ENCODE measurements at places on chromosomes 1 and 21.
A peak's percentile ranks its signal among the peaks of the same experiment; 100 is the strongest.

- no peak for DNase-seq
These were observed 170.8 kb downstream of the GRIK3 start for GRCh38 chr1:36863500-36863899.

DNA sequence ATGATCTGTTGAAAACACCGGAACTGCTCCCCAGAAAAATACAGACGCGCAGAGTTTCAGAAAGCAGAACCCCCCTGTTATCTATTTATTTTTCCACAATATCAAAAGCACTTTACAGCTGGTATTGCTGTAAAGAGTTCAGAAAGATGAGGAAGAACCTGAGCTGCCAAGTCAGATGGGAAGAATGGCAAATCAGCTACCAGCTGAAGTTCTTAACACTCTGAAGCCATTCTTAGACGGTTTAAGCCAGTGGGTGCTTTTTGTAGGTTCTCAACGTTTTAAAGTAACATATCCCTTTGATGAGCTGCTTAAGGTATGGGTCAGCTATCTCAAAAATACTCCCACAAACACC lies 714 bp upstream of the AKIRIN1 start:
- no peak for DNase-seq

GRCh38 chr1:56655991-56656613 lies 11.0 kb downstream of the PRKAA2 start:
- no peak for DNase-seq

DNA sequence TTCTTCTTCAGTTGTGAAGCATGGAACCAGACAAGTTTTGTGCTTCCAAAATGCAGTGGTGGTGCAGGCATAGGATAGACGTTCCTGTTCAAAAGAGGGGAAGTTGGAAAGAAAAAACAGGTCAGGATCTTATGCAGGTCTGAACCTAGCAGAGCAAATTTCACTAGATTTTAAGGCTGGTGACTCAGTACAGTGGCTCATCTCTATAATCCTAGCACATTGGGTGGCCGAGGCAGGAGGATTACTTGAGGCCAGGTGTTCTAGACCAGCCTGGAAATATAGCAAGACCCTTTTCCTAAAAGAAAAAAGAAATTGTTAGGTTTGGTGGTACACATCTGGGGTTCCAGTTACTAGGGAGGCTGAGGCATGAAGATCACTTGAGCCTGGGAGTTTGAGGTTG lies 88.1 kb downstream of the OBSCN start:
- DNase-seq = no peak

GRCh38 chr1:84433258-84434080 lies 35.2 kb downstream of the DNASE2B start:
- DNase-seq = peak; percentile 54

DNA sequence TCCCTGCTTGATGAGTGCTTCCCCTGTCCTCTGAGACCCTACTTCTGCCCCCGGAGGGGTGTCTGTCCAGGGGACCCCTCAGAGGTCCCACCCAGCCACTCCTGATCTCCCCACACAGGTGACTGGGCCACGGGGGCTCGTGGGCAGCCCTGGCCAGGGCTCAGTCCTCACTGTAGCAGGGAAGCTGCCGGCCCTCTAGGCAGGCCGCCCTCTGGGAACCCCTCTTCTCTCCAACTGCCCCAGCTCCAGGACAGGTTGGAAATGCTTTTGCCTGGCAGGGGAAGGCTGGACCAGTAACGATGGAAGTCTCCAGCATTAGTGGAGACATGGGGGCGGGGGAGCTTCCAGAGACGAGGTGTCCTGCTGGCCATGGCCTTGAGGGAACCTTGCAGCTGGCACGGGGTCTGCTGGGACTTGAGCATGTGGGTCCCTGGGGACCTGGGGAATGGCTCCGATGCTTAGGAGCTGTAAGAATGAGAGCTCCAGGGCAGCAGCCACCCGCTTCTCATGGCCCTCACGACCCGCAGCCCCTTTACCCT lies 3.1 kb upstream of the FNDC10 start:
- no peak for DNase-seq

GRCh38 chr1:3372317-3372716 lies 82.1 kb upstream of the ARHGEF16 start:
- DNase-seq = no peak

Measured in left renal cortex interstitium (tissue), 4 donors.